NCI-H524 treated with DMSO at 0.1 percent for 48 hours (cell line): ENCODE measurements at places on chromosomes 13 and 19.
A peak's percentile ranks its signal among the peaks of the same experiment; 100 is the strongest.

DNA sequence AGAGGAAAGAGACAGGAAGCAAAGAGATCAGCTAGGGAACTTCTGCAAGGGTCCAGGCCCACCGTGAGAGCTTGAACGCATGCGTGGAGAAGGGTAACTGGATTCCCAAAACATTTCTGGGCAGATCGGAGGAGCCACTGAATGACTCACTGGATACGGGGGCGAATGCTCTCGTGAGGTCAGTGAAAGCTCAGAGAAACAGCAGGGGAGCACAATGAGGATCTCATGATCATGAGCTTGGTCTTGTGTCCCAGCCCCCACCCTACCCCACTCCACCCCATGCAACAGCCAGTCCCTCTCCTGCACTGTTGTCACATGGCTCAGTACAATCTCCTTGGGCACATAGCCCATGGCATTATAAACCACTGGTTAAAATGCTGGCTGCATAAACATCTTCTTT is 40.6 kb downstream of the DCLK1 start:
- DNase-seq, result no peak

DNA sequence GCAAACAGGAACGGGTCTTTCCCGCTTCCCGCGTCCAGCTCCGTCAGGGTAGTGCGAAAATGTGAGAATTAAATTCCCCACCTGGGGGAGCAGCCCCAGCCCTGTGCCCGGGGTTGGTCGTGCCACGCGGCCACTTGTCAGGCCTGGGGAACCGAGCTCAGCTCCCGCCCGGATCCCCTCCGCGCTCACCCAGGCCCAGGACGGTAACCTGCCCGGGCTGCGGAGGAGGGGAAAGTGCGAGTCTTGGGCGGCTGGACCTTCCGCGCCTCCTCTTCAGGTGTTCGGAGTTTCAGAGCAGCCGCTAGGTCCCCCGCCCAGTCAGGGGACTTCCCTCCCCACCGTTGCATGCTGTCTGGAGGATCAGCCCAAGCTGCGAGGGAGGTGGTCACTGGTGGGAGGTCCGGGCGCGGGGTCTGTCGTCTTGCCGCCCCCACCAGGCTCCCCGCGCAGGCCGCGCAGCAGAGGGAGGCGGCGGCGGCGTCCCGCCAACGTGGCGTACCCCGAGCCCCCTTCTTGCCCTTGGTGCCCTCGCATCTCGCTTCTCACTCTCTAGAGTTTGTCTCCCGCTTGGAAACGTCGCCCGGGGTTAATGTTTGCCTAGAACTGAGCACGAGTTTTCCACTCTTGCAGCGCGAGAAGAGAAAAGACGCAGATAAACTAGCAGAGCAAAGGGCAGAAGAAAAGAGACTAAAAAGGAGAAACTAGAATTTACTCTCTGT is 8.1 kb downstream of the URAD start:
- DNase-seq, result no peak

DNA sequence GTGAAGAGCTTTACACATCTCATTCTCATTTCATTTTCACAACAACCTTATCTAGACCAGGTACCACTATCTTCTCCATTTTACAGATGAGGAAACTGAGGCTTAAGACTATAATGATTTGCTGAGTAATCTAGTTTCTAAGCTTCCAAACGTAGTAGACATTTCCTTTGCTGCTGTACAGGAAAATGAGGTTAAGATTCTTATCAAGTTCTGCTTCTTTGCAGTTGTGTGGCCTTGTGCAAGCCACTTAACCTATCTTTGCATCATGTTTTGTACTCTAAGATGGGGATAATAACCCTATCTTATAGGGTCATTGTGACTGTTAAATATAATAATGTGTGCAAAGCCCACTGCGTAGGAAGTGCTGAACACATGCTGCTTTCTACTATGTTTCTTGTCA is 307.9 kb downstream of the HS6ST3 start:
- DNase-seq, result no peak

DNA sequence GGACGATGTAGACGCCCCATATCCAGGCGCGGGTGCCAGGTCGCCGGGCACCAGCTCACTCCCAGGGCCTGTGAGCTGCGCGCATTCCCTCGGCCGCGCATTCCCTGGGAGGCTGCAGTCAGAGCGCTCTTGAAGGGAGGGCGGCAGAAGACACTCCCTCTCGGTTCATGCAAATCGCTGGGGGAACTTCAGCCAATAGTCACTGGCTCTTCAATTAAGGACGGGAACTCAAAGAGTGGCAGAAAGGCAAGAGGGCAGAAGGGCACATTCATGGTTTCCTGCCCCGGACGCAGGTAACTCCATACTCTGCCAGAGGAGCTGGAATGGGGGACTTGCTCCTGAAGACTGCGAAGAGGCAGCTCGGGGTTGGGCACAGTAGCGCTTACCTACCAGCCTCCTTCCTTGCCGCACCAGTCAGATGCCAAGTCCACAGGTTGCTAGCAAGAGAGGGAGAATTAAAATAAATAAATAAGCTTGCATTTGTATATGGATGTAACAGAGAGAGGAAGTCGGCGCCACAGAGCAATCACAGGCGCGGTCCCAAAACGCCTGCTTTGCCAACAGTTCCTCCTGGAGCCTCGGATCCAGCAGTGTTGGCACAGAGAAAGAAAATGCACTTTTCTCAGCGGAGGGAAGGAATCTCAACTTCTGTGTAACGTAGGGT is 459 bp downstream of the PCDH20 start:
- DNase-seq, result peak; percentile 73

DNA sequence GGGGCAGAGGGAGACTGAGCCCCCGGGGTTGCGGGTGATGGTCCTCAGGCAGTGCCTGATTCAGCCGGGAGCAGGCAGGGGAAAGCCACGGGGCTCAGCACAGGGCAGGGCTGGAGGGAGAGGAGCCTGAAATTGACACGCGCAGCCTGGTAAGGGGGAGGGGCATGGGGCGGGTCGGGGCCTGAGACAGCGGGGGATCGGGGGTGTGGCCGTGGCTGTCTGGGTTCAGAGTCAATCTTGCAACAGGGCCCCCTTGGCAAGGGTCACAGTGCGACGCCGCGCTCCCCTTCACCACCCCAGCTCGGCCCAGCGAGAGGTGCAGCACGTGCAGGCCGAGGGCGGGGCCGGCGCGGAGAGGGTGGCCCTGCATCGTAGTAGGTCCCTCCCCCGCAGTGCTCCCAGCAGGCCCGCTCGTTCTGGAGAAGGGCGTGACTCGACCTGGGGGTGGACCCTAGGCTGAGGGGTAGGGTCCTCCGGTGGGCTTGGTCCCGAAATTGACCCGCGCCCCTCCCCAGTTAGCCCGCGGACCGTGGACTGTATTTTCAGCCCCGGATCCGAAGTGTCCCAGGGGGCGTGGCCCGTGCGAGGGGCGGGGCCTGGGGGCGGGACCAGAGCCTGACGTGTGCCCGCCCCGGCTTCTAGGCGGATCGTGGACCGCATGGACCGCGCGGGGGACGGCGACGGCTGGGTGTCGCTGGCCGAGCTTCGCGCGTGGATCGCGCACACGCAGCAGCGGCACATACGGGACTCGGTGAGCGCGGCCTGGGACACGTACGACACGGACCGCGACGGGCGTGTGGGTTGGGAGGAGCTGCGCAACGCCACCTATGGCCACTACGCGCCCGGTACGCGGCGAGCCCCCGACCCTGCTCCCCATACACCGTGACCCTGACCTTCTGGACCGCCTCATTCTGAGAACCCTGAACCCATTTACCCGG is 6.0 kb downstream of the RCN3 start:
- no peak for DNase-seq

DNA sequence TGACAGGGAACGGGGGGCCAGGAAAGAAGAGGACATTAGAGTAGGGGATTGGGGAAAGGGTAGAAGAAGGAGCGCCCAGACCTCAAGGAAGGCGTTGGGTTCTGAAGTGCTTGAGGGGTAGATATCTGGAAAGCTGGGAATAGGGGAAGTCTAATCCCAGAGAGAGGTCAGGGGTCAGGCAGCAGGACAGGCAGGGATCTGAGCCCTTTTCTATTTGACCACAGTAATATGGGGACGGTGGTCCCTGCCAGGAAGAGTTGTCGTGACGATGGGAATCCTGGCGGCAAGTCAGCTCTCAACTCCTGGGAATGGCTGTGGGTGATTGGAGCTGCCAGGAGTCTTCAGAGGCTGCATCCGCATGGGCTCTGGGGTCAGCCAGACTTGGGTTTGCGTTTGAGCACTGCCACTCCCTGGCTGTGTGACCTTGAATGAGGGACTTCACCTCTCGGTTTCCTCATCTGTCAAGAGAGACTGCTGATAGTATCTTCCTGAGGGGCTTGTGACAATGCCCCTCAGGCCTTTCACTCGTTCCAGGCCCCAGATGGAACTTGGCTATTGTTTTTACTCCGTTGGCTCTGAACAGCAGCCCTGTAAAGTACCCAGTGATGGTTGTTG is 1.3 kb downstream of the AP2A1 start:
- no peak for DNase-seq

GRCh38 chr13:107788464-107789165 is 426.7 kb downstream of the LIG4 start:
- no peak for DNase-seq

DNA sequence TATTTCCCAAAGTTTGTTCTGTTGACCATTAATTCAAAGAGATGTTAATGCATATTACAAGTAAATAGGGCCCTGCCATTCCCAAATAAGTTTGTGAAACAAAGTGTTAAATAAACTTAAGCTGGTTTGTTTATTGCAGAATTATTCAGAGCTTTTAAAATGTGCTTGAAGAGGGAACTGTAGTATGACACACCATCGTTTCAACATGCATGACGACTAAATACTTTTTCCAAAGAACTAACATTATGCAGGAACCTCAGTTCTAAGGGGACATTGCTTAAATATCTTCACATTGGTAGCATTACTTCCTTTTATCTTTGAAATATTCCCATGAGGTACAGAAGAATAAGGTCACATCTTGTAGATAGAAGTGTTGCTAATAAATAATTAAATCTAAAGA is 14.6 kb downstream of the LHFPL6 start:
- no peak for DNase-seq

DNA sequence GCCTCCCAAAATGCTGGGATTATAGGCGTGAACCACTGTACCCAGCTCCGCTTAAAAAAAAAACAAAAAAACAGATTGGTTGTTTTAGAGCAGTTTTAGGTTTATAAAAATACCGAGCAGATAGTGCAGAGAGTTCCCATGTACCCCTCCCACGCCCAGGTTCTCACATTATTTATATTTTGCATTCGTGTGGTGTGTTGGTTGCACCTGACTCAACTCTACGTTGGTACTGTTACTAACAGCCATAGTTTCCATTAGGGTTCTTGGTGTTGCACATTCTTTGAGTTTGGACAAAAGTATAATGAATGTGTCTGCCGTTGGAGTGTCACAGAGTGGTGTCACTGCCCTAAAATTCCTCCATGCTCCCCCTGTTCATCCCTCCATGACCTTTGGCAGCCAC is 29.1 kb downstream of the MYO9B start:
- no peak for DNase-seq

GRCh38 chr19:35351411-35352176 is 3.9 kb downstream of the FFAR1 start:
- no peak for DNase-seq

GRCh38 chr13:41188584-41188983 is 5.8 kb downstream of the KBTBD7 start:
- no peak for DNase-seq

GRCh38 chr13:19985219-19985556 is 26.7 kb downstream of the ZMYM2 start:
- DNase-seq, result no peak

- no peak for DNase-seq
Measured at GRCh38 chr13:99327126-99327525, 19.9 kb upstream of the GPR183 start.

GRCh38 chr13:108155185-108156106 is 59.9 kb downstream of the LIG4 start:
- peak; percentile 4 for DNase-seq
